ACHN (cell line): ENCODE measurements at places on chromosomes 1 and 21.
A peak's percentile ranks its signal among the peaks of the same experiment; 100 is the strongest.

GRCh38 chr1:223007935-223008334 is 135.1 kb downstream of the TLR5 start:
- DNase-seq = no peak

DNA sequence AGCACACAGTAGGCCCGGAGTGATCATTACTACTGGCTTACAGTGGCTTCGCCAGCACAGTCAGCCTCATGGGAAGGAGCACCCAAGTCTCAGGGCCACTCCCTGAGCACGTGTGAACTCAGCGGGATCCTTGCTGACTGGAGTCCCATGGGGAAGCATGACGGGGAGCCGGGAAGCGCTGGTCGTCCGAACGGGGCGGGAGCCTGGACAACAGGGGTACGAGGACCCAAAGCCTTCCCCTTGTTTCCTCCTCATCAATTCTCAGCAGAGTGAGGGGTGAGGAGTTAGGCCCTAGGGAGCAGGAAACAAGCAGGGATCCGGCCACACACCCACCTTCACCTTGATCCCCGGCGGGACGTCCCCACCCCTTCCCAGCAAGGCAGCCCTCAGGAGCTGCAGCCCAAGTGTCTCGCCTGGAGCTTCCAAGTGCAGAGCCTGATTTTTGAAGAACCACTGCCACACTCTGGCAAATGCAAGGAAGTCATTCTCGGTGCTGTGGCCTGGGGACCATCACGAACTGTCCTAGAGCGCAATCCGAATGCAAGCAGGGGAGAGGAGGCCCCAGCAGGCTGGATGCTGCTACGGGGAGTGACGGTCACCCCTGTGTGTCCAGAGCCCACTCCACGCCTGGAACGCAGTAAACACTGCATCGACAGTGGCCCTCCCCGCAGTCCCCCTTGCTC is 35.5 kb downstream of the TOMM20 start:
- peak; percentile 51 for DNase-seq

- DNase-seq = peak; percentile 61
Measured at GRCh38 chr1:172467446-172467845, 23.6 kb upstream of the PIGC start.

GRCh38 chr1:57309630-57310029 is 114.2 kb downstream of the DAB1 start:
- no peak for DNase-seq

GRCh38 chr21:34971656-34972055 is 77.4 kb downstream of the RUNX1 start:
- DNase-seq = no peak

- no peak for DNase-seq
Measured at GRCh38 chr1:66624412-66625060, 90.6 kb downstream of the SGIP1 start.

DNA sequence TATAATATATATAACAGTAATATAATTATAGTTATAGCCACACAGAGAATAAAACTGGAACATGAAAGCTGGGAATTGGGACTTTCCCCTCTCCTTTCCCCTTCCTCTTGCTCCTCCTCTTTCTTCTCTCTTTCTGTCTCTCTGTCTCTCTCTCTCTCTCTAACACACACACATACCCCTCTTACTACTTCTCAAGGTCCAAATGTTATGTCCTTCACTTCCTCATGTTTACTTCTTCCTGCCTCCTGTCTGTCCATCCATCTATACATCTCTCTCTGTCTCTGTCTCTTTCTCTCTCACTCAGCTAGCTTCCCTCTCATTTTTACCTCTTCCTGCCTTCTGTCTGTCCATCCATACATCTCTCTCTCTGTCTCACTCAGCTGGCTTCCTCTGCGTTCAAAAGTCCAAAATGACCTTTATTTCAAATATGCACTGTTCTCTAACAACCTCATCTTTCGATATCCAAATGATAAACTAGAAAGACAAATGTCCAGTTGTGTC is 261.1 kb downstream of the SIPA1L2 start:
- DNase-seq = no peak
